ENCODE measurements at places on chromosomes 3 and 15. TPM values are rescaled to one million over a fixed set of nuclear protein-coding genes. Genes with fewer than 3 reads are reported as not detected.

The SGO1 gene
- 1.5 TPM for total RNA-seq

GRCh38 chr15:49860101-49860500 lies 239.3 kb downstream of the DTWD1 start:
- no peak for DNase-seq

DNA sequence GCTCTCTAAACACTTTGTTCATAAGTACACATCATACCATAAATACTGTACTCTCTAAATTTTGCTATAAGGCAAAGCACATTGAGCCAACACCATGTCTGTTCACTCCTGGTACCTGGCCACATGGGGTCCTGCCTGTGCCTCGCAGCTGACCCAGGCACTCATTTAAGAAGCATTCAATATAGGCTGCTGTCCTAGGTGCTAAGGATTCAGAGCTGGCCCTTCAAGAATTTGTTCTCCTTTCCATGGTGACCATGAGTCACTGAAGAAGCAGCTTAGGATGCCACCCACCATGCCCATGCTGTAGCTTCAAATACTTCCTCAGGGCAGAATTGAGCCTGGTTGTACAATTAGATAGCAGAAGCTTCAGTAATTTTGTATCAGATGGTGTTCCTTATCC lies 119.2 kb upstream of the ZBED2 start:
- no peak for DNase-seq

- no peak for DNase-seq
These were observed 96.7 kb upstream of the MYZAP start for GRCh38 chr15:57495041-57495440.

- no peak for DNase-seq
These were observed 61.9 kb downstream of the VGLL3 start for GRCh38 chr3:86929046-86929445.

The PARP16 gene
- total RNA-seq, result 8.5 TPM

GRCh38 chr3:192862408-192863090 lies 55.1 kb downstream of the MB21D2 start:
- DNase-seq, result no peak

DNA sequence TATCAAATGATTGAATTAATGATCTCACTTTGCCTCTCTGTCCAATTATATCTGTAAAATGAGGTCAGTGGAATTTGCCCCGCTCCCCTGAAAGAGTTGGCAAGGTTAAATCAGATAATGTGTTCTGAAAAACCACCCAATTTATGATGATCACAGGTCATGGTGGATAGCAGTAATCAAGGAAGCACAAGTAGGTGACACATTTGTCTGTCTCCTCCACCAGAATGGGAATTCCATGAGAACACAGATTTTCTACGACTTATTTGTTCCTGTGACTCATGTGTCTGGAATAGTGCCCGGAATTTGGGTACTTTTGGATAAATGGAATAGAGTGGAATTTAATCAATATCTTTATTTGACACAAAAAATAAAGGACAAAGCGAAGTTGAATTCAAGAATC lies 220.9 kb upstream of the SUCLG2 start:
- no peak for DNase-seq

- no peak for DNase-seq
These were observed 41.7 kb downstream of the CCR3 start for GRCh38 chr3:46283881-46284450.

DNA sequence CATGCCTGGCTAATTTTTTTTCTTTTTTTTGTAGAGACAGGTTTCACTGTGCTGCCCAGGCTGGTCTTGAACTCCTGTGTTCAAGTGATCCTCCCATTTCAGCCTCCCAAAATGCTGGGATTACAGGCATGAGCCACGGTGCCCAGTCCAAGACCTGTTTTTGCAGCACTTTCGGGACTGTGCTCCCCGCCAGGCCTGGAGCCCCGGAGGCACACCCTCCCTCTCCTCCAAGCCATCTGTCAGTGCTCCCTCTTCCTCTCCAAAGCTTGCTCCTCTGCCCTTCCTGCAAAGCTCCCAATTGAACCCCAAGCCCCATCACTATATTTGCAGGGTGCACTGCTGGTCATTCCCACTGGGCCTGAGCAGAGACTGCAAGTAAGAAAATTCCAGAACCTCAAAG lies 98.1 kb downstream of the CORO2B start:
- DNase-seq, result no peak

The ITIH4 gene
- total RNA-seq, result 9.5 TPM

DNA sequence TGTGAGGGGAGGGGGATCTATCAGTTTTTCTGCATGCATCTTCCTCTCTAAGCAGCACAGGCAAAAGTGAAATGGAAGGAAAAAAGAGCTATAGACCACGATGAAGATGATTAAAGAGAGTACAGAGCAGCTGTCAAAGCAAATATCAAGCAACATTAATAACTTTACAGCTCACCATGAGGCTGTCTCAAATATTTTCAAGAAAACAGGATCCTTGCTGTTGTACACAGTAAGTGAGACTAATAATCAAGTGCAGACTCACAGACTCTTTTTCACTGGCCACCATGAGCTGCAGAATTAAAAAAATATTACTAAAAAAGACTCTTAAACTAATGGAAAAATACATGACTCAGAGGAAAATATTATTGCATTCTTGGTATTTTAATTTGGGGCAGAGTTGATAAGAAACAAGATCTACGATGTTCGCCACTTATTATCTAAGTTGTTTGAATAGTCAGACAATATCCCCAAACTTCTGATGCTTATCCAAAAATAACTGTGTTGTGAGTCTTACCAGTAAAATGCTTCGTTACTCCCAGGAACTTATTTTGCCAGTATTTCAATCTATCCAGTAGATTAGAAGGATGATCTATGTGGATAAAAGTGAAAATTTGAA lies 817.5 kb upstream of the ALCAM start:
- DNase-seq, result no peak

The TMCO5A gene
- total RNA-seq, result not detected

The SUSD5 gene
- total RNA-seq, result 4.2 TPM

The XIRP1 gene
- total RNA-seq, result not detected

The FBXL22 gene
- 2.0 TPM for total RNA-seq

- DNase-seq, result no peak
These were observed 40.5 kb downstream of the SOX2 start for GRCh38 chr3:181752202-181752671.

The RSL24D1 gene
- total RNA-seq, result 66.4 TPM

The ACTC1 gene
- total RNA-seq, result 0.15 TPM

The FANCD2OS gene
- total RNA-seq, result not detected

The CTXN2 gene
- not detected for total RNA-seq

DNA sequence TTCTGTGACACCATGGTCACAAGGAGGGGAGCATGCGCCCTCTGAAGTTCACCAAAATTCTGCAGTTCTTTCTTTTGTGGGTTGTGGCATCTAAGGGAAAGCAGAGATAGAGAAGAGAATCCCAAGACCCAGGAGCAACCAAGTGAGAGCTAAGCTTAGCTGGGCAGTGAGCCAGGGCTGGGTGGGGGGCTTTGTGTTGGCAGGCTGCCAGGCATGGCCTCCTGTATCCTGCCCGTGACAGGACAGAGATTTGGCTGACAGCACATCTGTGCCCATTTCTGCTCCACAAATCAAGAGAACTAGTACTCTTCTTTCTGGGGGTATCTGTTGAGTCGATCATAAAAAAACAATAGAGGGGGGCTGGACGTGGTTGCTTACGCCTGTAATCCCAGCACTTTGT lies 66.2 kb downstream of the NMNAT3 start:
- no peak for DNase-seq

DNA sequence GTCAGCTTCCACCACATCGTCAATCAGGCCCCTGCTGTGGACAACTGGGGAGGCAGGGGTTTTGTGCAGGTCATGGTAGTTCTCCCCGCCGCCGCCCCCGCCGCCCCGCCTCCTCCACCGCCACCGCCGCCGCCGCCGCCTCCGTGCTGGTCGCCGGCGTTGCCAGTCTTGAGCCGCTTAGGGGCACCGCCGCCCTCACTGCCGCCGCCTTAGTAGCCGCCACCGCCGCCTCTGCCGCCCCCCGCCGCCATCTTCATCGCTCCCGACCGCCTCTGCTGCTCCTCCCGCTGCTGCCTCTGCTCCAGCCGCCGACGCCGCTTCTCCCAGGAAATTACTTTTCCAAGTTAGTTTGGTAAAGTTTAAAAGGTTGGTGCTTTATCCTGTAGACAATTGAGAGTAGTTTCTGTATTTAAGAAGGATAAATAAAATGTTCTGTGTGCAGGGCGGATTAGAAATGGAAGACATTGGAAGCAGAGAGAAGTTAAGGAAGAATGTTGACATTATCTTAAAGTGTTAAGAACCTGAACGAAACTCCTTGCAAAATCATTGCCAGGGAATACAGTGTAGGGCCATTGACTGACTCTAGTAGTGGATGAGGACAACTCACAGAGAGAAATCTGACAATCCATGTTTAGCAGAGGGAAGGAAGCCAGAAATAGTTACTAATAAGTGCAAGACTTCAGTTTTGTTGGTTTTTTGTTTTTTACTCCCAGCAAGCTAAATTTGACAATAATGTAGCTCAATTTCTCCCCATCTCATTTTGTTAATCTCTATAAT lies 53.0 kb upstream of the GOLGA8A start:
- DNase-seq, result no peak

The CGNL1 gene
- total RNA-seq, result 24.9 TPM

- DNase-seq, result no peak
These were observed 15.1 kb downstream of the LACTB start for GRCh38 chr15:63136742-63137141.

- no peak for DNase-seq
These were observed 8.4 kb downstream of the PROK2 start for GRCh38 chr3:71776538-71776937.

- no peak for DNase-seq
These were observed 530.2 kb downstream of the NR2F2 start for GRCh38 chr15:96860741-96861140.

DNA sequence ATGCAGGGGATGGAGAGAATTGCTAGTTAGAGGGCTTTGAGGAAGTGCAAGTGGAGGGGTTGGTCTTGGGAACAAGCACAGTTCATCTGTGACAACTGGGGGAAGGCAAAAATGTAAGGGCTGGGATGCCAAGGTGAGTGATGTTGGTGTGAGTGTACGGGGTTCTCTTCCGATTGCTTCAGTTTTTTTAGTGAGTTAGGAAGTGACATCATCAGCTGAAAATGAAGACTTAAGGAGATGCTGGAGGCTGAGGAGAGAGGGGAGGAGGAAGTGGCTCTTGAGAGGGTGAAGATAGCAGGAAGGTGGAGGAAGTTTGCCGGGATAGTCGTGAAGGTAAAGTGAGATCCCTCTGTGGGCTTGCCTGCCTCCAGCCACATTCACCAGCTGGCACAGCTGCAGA lies 12.7 kb downstream of the TICRR start:
- no peak for DNase-seq
